Activated T-helper 1 cell treated with anti-CD3 and anti-CD28 coated beads, Interleukin-12 subunit alpha, Interleukin-12 subunit beta, Interleukin-2, Interleukin-4 antibody, amounts not matched to agents 30 ng/mL and 10 ng/mL and 1 ng/mL, durations not matched to agents 14 hours and 24 hours and 36 hours (primary cell): ENCODE measurements at places on chromosomes 12 and 14. TPM values are rescaled to one million over a fixed set of nuclear protein-coding genes. Genes with fewer than 3 reads are reported as not detected.

The C12orf54 gene
- not detected in 2 replicates for total RNA-seq

The NTF3 gene
- not detected in 2 replicates for total RNA-seq

The NAV3 gene
- total RNA-seq: not detected in 2 replicates

The RDH11 gene
- 63.2 and 66.1 TPM in 2 replicates for total RNA-seq

The NANOG gene
- not detected in 2 replicates for total RNA-seq

The CDH24 gene
- 1.0 and 1.2 TPM in 2 replicates for total RNA-seq

The TGM1 gene
- total RNA-seq: 4.1 and 4.8 TPM in 2 replicates

The ASPG gene
- total RNA-seq: not detected in 2 replicates

The KCNH5 gene
- total RNA-seq: not detected in 2 replicates

The KCNK13 gene
- total RNA-seq: 0.12 TPM in 1 of 2 replicates, not detected in the other

The TSPAN8 gene
- not detected in 2 replicates for total RNA-seq

The CEP170B gene
- total RNA-seq: 9.8 and 10.7 TPM in 2 replicates

The TTC6 gene
- total RNA-seq: not detected in 2 replicates

The BRAP gene
- 22.1 and 22.2 TPM in 2 replicates for total RNA-seq

The KRT5 gene
- total RNA-seq: not detected in 2 replicates

The LRP1-AS gene
- total RNA-seq: not detected in 2 replicates

The OVCH1 gene
- total RNA-seq: not detected in 2 replicates

The C14orf132 gene
- total RNA-seq: 0.20 and 0.21 TPM in 2 replicates

The RAB21 gene
- 100 and 105 TPM in 2 replicates for total RNA-seq

The ACSS3 gene
- not detected in 2 replicates for total RNA-seq

The CCDC184 gene
- 0.61 and 0.75 TPM in 2 replicates for total RNA-seq

The OTOGL gene
- 0.21 TPM in 1 of 2 replicates, not detected in the other for total RNA-seq

The VRTN gene
- total RNA-seq: not detected in 2 replicates

The CLEC6A gene
- not detected in 2 replicates for total RNA-seq

The HHIPL1 gene
- total RNA-seq: not detected in 2 replicates

The RASSF8 gene
- 0.12 and 0.13 TPM in 2 replicates for total RNA-seq

The CLEC2D gene
- 371 and 395 TPM in 2 replicates for total RNA-seq

The KRT7 gene
- 15.5 and 21.2 TPM in 2 replicates for total RNA-seq

The TCL1A gene
- not detected in 2 replicates for total RNA-seq

The CPNE6 gene
- not detected in 2 replicates for total RNA-seq

The LTB4R gene
- total RNA-seq: 10.1 and 11.1 TPM in 2 replicates

The PSMD9 gene
- 63.9 and 67.5 TPM in 2 replicates for total RNA-seq

The WSCD2 gene
- not detected in 2 replicates for total RNA-seq

The ZNF891 gene
- 2.3 and 2.4 TPM in 2 replicates for total RNA-seq

The FOXA1 gene
- 0.31 TPM in 1 of 2 replicates, not detected in the other for total RNA-seq

The KCNA1 gene
- total RNA-seq: not detected in 2 replicates

The IFI27 gene
- total RNA-seq: 37.0 and 42.2 TPM in 2 replicates

The ORAI1 gene
- 61.5 and 67.0 TPM in 2 replicates for total RNA-seq

The RDH16 gene
- 0.23 and 0.29 TPM in 2 replicates for total RNA-seq

The PDZRN4 gene
- total RNA-seq: not detected in 2 replicates

The GNB3 gene
- 1.6 and 1.7 TPM in 2 replicates for total RNA-seq

The GPR132 gene
- total RNA-seq: 24.6 and 24.9 TPM in 2 replicates

The NFKBIA gene
- total RNA-seq: 591 and 599 TPM in 2 replicates

The SLC4A8 gene
- 2.4 and 2.6 TPM in 2 replicates for total RNA-seq

The RASAL1 gene
- total RNA-seq: 0.10 and 0.34 TPM in 2 replicates

The RHOJ gene
- total RNA-seq: not detected in 2 replicates

The SOX5 gene
- 1.3 and 3.1 TPM in 2 replicates for total RNA-seq

The PPFIA2 gene
- total RNA-seq: not detected in 2 replicates

The TPH2 gene
- total RNA-seq: not detected in 2 replicates

The TBC1D30 gene
- total RNA-seq: 1.1 and 1.6 TPM in 2 replicates

The EPYC gene
- not detected in 2 replicates for total RNA-seq

The CCDC38 gene
- not detected in 2 replicates for total RNA-seq

The SPSB2 gene
- 3.4 and 4.7 TPM in 2 replicates for total RNA-seq

The DTX3 gene
- 16.8 and 18.5 TPM in 2 replicates for total RNA-seq

The ACOT6 gene
- total RNA-seq: not detected in 2 replicates

The TDG gene
- 80.4 and 81.6 TPM in 2 replicates for total RNA-seq

The ADAM21 gene
- not detected in 2 replicates for total RNA-seq

The ARMH4 gene
- total RNA-seq: not detected in 2 replicates

The WASHC3 gene
- 20.4 and 26.3 TPM in 2 replicates for total RNA-seq
